HuH-7.5 (cell line): ENCODE measurements at places on chromosomes 11 and 22.
A peak's percentile ranks its signal among the peaks of the same experiment; 100 is the strongest.

DNA sequence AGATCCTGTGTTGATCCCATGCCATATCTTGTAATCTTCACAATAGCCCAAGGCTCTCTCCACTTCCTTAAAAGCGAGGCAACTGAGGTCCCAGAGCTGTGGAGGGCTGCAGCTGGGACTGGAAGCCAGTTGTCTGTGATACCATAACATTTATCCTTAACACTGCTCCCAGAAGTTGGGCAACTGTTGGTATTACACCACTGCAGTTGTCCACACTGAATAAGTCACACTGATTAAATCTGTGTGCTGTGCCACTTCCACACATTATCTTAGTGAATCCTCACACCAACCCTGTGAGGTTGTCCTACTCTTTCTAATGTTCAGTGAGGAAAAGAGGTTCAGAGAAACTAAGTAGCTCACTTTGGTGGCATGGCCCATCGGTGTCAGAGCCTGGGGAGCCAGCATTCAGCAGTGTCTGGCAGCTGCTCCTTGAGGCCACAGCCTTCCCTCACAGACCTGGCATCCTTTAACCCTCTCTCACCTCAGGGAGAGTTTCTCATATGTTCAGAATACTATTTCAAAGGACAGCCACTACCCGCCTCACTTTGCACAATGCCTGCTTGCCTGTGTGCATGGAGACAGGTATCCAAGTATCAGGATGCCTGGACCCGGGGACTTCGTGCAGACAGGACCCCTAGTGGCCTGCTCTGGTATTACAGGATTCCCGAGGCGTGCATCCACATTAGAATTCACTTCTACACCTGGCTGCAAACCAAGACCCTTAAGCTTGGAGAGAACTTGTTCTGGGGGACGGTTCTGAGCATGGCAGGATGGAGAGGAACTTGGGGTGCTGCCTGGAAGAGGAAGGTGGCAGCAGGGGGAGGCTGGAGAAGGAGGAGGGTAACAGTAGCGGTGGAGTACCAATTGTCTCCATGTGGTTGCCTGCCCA lies 221.9 kb upstream of the TBCEL start:
- peak; percentile 71 for DNase-seq

DNA sequence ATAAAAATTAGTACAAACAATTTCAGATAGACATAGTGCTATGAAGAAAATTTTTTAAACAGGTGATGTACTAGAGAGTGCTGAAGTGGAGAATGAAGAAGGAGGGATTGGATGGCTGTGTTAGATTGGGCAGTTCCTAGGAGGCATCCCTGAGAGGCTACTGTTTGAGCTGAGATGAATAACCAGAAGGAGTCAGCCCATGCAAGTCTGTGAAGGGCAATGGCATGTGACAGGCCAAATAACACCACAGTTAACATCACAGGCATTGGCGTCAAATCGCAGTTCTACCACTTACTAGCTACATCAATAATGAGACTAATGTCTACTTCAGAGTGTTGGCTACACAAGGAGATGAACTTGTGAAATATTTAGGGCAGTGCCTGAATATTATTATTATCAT lies 35.4 kb downstream of the HORMAD2 start:
- no peak for DNase-seq

DNA sequence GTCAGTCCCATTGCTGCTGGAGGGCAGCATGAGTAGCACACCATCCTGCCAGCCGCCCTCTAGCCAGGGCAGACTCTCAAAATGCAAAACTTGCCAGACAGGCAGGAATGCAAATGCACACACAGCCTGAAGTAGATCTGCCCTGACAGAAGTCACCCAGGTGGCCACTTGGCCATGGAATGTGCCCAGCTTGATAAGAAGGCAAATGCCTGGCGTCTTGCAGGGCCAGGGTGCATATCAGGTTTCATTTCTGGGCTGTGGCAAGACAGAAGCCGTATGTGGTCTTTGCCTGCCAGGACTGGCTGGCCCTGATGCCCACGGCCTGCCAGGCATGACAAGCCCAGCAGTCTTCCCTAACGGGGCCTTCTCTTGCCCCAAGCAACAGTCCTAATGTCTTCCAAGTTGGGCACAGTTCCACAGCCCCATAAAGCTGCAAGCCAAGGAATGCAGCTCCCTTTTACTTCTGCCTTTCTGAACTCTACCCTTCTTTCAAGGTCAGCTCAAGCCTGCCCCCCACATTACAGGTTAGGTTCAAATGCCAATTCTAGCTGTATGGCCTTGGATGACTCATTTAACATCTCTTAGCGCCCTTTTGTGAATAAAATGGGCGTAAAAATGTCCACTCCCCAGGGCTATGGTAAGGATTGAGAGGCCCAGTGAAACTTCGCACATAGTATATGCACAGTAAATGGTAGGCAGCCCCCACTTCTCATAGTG lies 29.7 kb downstream of the POU2AF3 start:
- DNase-seq: no peak

DNA sequence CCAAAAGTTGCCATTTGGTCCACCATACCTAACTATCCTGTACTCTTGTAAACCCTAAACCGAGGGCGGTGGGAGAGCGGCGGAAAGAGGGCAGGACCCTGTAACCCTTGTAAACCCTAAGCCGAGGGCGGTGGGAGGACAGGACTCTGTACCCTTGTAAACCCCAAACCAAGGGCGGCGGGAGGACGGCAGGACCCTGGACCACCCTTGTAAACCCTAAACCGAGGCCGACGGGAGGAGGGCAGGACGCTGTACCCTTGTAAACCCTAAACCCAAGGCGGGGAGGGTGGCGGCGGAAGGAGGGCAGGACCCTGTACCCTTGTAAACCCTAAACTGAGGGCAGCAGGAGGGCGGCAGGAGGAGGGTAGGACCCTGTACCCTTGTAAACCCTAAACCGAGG lies 12.5 kb upstream of the OR52I2 start:
- DNase-seq: no peak

GRCh38 chr22:49807780-49808708 lies 19.6 kb downstream of the BRD1 start:
- no peak for DNase-seq

- DNase-seq: no peak
Measured at GRCh38 chr11:38384568-38384967, 1786.5 kb upstream of the RAG2 start.

- no peak for DNase-seq
Measured at GRCh38 chr11:94751218-94751609, 16.9 kb upstream of the AMOTL1 start.

DNA sequence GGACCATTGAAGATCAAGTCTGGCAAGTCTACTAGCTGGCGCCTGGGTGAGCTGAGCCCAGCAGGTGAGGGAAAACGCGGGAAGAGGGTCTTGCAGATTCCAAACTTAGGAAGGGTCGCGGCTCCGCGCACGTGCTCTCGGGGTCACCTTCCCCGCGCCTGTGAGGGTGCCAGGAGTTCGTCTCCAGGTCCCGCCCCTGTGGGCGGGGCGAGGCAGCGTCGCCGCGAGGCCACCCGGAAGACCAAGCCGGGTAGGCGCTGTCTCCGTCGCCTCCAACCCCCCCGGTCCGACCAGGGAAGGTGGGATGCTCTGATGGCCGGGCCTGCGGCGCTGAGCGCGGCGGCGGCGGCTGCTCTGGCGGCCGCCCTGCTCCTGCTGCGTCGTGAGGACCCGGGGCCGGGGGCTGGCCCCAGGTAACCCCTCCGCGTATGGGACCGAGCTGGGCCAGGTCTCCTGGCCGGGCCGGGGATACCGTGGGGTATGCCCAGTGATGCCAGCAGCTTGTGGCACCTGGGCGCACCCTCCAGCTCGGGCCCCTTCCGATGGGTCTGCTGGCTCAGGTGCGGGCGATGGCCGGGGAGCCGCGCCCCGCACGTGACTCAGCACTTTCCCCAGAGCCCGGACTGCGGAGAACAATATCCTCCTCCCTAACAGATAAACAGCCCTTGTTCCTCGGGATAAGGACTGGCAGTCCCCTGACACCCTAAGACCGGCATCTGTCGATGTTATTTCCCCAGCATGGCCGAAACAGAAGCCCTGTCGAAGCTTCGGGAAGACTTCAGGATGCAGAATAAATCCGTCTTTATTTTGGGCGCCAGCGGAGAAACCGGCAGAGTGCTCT lies at the start of gene HTATIP2:
HTATIP2 (plus strand) TSS at position 215 of the 841 bp plus-strand sequence; CDS start at position 739, 524 bp downstream.
- DNase-seq: peak; percentile 53

DNA sequence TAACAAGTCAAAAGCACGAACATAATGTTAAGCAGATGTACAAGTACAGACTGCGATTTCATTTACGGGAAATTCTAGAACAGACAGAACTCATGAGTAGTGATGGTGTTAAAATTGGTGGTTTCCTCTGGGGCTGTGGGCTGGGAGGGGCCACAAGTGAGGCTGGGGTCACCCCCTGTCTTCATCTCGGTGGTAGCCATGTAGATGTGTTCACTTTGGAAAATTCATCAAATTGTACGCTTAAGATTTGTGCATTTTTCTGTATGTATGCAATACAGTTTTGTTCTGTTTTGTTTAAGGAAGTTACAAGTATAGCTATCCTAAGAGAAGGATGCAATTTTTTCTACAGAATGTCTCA lies 504 bp upstream of the ASCC2 start:
- no peak for DNase-seq

GRCh38 chr22:49786976-49787706 lies 40.5 kb downstream of the BRD1 start:
- no peak for DNase-seq

DNA sequence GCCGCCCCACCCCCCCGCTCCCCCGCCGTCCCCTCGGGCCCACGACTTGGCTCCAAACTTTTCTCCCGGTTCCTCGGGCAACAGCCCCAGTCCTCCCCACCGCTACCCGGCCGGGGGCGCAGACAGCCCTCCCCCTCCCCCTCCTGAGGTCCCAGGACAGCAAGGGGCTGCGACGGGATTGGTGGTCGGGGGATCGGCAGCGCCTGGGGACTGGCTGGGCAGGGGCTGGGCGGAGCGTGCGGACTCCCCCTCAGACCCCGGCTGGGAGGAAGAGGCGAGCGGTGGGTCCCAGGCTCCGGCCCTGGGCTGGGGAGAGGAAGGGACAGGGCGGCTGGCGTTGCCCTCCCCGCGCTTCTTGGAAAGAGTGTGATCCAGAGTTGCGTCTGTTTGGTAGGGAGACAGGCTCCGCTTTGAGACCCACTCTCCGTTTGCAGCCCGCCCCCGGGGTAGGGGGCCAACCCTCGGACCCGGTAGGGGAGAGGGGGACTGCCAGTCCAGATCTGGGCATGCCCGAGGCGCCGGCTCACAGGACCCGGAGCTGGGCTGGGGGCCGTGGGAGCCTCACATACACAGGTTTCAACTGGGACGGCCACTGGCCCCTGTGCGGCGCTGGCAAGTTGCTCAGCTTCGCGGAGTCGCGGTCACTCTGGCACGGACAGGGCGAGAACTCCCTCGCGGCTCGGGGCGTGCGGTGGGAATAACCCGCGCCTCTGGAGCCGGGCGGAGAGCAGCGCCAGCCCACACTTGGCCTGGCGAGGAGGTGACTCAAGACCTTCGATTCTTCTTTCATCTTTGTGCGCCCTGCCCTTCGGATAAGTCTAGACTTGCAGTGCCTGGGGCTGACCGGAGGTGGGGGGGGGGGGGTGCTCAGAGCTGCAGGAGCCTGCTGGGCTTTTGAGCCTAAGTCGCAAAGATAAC lies 999 bp downstream of the TSKU start:
- peak; percentile 78 for DNase-seq

- no peak for DNase-seq
Measured at GRCh38 chr11:45665206-45665932, at the start of gene CHST1. Gene CHST1 (minus strand): TSS chr11:45665622. CDS start chr11:45650923, 14,699 bp downstream.
